ENCODE measurements at places on chromosomes 16 and 17.
A peak's percentile ranks its signal among the peaks of the same experiment; 100 is the strongest.

GRCh38 chr16:165539-166374, at the start of gene HBM:
HBM (plus strand) TSS chr16:165978; CDS start chr16:165998, 20 bp downstream.
- DNase-seq, result no peak

DNA sequence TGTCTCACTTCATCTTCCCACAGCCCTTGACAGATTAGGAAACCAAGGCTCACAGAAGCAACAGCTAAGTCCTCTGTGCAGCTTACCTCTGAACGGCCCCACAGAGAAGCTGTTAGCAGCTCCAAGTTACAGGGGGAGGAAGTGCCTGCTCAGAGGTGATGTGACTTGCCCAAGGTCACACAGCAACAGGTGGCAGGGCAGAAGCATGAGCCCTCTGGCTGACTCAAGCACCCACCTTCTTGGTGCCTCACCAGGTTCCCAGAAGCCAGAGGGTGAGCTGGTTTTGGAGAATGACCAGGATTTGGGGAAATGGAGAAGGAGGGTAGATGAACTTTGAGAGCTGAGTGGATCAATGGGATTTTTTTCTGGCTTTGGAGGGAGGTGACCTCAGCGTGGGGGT, 14.0 kb upstream of the RAI1 start:
- DNase-seq, result no peak

GRCh38 chr17:83078378-83079351, 744 bp upstream of the METRNL start:
- no peak for DNase-seq

GRCh38 chr17:48625495-48626244, 488 bp downstream of the HOXB9 start:
- no peak for DNase-seq

- no peak for DNase-seq
These were observed 2.8 kb downstream of the HGS start for GRCh38 chr17:81686614-81687013.

DNA sequence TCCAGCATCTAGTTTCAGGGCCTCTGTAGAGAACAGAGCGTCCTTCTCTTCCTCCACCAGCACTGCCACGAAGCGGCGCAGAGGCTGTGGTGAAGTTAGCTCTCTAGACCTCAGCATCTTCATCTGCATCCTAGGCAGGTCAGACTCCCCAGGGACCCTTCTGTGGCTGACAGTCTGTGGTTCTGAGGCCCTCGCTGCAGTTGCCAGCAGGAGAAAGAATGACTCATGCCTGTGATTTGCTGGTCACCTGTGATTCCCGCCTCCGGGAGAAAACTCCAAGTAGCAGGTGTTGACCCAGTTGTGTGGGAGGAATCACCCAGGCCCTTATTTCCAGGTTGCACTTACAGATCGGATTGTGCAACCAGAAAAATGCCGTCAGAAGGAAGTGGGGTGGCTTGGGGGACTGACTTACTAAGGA, 117.3 kb upstream of the CACNG5 start:
- no peak for DNase-seq

DNA sequence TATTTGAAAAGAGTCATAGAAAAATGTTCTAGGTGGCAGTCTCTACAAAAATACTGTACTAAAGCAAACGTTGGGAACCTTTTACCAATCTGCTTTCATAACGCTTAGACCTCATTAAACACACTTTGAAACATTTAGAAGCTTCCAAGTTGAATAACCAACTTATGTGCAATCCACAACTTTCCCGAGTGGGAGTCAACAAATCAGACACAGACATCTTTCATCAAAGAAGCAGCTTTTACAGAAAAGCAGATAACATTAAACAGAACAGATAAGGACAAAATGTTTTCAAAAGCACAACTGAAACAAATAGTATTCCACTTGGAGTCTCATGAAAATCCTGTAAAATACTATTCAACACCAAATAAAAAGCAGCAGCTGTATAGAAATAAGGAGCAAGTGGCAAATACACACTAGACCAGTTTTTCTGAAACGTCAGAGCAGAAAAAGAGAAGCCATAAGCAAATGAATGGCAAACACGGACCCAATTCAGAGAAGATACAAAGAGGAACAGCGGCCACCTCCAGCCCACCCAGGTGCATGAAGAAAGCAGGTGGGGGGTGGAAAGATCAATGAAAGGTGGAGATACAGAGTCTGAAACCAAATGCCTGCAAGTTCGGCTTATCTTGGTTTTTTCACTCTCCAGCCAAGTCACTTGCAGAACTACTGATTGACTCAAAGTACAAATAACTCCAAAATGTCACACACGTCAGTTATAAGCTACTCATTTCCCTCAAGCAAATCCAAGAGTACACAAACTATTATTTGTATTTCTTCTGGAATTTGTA, 18.4 kb upstream of the FBF1 start:
- DNase-seq, result no peak

DNA sequence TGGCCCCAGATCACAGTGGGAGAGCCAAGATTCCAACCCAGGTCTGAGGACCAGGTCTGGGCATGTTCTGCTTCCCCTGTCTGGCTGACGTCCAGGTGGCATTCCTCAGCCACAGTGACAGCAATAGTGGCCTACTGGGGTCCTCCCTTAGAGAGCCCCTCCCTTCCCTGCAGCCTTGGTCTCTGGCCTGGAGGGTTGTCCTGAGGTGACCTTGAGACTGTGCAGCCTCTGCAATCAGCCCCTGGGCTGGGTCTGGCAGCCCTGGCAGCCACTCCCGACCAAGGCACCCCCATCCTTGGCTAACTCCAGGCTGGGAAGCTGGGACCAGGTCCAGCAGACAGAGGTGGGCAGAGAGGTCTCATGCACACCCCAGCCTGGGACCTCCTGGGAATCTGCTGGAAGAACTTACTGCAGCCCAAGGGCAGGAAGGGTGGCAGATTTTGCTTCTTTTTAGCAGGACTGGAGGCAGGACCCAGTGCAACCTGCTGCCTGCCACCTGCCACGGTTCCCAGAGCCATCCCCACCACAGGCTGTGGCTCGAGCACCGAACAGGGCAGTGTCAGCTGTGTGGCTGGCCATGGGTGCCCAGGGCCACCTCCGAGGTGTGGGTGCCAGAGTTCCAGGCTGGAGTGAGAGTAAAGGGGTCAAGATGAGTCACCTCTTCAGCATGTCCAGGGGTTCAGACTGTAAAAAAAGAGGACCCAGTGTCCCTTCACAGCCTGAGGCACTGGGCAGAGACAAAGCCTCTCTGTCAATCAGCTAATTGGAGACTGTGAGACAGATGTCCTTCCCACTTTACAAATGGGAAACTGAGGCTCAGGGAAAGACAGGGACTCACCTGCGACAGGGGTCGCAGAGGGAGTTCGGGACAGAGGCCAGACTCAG, 12.6 kb downstream of the GRB7 start:
- DNase-seq, result no peak

GRCh38 chr17:64087252-64088005, 42.5 kb downstream of the ERN1 start:
- DNase-seq, result no peak

DNA sequence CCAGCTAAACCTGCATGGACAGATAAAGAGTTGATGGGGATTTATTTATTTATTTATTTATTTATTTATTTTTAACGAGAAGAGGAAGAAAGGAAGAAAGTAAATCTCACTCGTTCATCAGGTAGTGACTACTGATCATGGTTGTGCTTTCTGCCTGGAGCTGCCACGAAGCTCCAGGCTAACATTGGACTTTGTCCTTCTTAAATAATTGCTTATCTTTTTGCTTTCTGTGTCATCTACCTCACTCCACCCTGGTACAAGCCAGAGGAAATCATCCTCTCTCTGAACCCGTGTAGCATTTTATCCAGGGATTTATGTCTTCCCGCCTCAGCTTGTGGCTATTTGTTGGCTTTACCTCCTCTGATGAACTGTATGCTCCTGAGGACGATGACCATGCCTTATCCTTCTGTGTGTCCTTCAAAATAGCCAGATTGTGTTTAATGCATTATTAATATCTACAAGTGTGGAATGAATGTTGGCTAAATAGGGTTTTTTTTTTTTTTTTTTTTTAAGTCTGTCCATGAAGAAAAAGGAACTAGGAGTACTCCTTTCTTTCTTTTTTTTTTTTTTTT, 8.0 kb upstream of the SLC12A3 start:
- DNase-seq, result no peak

GRCh38 chr16:8961811-8962390, 1.8 kb downstream of the USP7 start:
- no peak for DNase-seq

DNA sequence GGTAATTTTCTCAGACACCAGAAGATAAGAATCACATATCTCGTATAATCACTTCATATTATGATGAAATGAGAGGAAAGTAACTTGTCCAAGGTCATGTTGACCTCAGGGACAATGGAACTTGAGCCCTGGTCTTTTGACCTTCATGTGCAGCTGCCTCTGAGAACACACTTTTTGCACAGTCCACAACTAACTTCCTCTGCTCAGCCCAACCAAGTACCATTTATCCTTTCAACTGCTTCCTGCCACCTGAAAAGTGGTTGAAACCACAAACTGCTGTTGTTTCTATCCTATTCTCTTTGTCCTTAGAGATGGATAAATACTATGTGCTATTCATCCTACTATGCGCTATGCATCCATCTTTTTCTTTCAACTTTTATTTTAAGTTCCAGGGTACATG, 2.3 kb upstream of the CCL1 start:
- DNase-seq, result no peak

- no peak for DNase-seq
These were observed 8.5 kb downstream of the ITGAE start for GRCh38 chr17:3792481-3792880.

DNA sequence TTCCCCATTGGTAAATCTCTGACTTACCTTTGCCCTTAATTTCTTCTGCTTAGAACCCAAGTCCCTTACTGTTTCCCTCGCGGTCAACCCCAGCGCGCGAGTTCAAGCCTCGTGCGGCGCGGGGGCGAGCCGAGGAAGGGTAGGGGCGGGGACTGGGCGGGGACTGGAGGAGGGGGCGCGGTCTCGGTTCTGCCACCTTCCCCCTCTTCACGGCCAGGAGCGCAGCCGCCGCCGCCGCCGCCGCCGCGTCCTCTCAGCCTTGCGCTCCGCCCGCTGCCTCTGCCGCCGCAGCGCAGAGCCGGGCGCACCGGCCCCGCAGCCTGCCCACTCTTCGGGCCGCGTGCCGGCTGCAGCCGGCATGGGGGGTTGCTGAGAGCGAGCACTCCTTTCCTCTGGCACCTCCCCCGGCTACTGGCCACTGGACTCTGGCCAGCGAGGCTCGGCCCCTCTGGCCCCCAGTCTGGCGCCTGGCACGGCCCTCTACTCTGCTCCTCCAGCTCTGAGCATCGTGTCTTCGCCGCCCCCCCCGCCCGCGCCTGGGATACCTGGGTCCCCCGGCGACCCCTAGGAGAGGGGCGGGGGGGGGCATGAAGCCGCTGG, at the start of gene RAPGEFL1:
RAPGEFL1 (plus strand) TSS at position 196 of the 600 bp plus-strand sequence; CDS start at position 588, 392 bp downstream.
- DNase-seq, result peak; percentile 62

DNA sequence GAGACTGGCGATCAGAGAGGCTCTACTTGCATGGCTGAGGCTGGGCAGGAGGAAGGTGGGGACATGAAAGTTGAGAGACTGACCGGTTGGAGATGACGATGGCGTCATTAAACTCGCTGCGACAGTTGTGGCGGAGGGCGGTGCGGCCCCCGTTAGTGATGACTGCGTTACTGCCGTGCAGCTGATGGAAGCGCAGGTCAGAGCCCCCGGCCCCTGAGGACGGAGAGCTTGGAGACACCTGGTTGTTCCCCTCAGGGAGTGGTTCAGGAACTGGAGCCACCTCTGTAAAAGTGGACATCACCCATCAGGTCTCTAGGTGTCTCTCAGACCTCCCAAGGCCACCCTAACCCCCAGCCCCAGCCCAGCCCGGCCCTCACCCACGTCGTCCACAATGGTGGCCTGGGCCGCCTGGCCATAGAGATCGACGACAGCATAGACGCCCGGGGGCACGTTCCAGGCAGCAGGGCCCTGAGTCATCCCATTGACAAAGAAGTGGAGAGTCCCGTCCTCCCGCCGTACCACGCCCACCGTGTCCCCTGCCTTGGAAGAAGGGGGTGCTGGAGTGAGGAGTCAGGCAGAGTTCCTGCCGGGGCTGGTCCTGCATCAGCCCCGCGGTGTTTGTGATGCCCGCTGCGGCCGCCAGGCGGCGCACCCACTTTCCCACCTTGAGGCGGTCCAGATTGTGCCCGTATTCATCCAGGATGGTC, 5.3 kb downstream of the NEURL4 start:
- DNase-seq, result peak; percentile 34

- no peak for DNase-seq
These were observed 992 bp upstream of the CACNG4 start for GRCh38 chr17:66963521-66963908.

GRCh38 chr17:1203111-1203966, 23.6 kb upstream of the ABR start:
- DNase-seq, result no peak

DNA sequence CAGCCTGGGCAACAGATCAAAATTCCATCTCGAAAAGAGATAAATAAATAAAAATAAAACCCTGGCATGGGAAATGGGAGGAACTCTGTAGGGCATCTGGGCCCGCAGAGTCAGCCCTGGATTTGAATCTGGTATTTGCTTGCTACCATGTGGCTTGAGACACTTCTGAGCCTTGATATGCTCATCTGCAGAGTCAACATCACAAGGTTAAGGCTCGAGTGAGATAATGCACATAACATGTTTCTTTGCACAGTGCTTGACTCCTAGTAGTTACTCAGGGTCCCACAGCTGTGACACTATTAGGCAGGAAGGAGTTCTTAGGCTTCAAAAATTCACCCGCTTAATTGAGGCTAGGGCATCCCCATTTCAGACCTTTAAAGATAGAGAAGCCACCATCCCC, 21.3 kb downstream of the CDK5RAP3 start:
- DNase-seq, result no peak

GRCh38 chr16:81220349-81220748, 18.1 kb upstream of the BCO1 start:
- DNase-seq, result no peak

DNA sequence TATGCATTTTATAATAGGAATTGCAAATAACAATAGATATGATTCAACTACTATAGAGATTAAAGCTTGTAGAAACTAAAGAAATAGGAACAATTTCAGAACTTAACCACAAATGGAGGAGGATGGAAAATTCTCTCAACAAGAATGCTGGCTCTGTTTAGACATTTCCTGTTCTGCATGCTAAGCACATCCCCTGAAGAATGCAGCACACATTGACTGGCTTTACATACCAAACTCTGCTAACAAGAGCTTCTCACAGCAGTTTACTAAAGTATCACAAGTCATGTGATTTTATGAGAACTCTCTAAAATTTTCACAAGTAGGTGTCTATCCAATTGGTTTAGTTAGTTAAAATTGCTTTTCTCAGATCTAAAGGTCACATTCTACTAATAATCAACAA, 85.2 kb downstream of the SPAG9 start:
- no peak for DNase-seq

DNA sequence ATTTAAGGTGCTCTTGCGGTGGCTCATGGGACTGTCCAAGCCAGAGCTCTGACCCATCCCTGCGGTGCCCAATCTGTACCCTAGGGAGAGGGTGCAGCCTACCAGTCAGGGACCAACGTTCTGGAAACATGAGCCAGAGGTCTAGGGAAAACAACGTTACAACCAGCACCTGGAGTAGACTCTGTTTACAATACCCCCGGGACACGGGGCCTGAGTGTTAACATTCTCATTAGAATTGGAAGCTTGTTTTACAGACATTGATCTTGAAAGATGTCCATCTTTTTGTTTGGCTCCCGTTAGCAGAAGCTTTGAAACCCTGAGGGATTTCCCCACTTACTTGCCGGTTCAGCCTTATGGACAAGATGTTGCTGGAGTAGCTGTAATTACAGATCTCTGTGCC, 6.9 kb downstream of the WIPI1 start:
- no peak for DNase-seq
